Muscle of back (tissue), 13 donors: ENCODE measurements at places on chromosomes 4 and X. TPM values are rescaled to one million over a fixed set of nuclear protein-coding genes. Genes with fewer than 3 reads are reported as not detected.

- no peak for DNase-seq
Measured at GRCh38 chrX:8971116-8971515, 62.8 kb downstream of the FAM9B start.

Gene MAP3K15
- polyA plus RNA-seq = 0.82 TPM

Gene PHKA1
- polyA plus RNA-seq = 3.1 TPM

Gene CDKL2
- polyA plus RNA-seq = 0.22 TPM

- DNase-seq = no peak
Measured at GRCh38 chr4:141826260-141826659, 189.9 kb downstream of the IL15 start.
